ENCODE measurements at places on chromosomes 4 and X.

- DNase-seq, result no peak
Measured at GRCh38 chr4:167234316-167234881, at the start of gene SPOCK3. SPOCK3 (minus strand) TSS chr4:167234494.

GRCh38 chr4:124234771-124235170 lies 477.8 kb downstream of the ANKRD50 start:
- DNase-seq, result no peak

GRCh38 chr4:82049294-82049693 lies 324.5 kb downstream of the HNRNPD start:
- no peak for DNase-seq

DNA sequence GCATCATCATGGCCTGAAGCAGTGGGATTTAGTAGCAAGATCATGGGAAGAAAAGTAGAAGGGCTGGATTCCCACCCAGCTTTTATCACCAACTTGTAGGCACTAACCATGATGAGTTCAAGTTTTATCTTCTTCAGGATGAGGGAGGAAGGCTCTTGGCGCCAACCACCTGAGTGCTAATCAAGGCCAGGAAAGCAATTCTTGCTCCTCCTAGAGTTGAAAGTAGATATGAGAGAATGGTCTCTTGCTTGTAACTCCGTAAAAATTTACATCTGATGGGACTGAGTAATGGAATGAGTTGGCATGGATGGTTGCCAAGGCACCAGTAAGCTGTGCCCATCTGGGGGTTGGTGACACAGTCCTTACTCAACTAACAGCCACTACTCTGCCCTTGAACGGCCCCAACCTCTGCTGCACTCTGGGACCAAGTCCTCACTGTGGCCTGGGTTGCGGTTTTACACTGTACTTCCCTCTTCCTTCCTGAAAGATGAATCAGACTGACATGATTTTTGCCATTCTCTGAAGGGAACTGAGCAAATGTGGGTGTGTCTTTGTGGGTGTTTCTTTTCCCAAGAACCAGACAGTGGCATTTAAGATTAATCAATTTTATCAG lies 39.4 kb upstream of the NDP start:
- peak; percentile 34 for DNase-seq

GRCh38 chr4:3388471-3389232 lies 53.1 kb upstream of the HGFAC start:
- DNase-seq, result peak; percentile 7

- DNase-seq, result no peak
Measured at GRCh38 chr4:183173580-183174526, 74.8 kb downstream of the WWC2 start.

GRCh38 chrX:153735274-153735673 lies 10.6 kb downstream of the ABCD1 start:
- DNase-seq, result peak; percentile 48

GRCh38 chrX:125757794-125758564 lies 408.1 kb downstream of the DCAF12L2 start:
- DNase-seq, result no peak

- DNase-seq, result no peak
Measured at GRCh38 chr4:177239878-177240277, 69.8 kb upstream of the NEIL3 start.

GRCh38 chr4:146932116-146932515 lies 13.5 kb downstream of the TTC29 start:
- no peak for DNase-seq

DNA sequence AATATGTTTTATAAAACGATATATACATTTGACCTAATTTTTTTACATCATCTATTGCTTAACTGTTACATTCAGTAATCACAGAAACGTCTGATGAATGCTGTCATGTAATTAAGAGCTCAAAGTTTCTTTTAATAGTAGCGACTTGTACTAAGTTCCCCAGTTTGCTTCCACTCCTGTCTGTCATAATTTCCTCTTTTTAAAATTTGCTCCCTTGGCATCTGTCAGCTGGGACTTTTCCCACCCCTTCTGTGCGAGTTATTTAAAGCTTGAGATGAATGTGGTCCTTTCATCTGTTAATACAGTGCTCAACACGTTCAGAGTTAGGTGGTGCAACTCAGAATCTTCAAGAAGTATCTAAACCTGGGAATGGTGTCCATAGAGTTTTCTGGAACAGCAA lies 1.2 kb downstream of the RAP1GDS1 start:
- peak; percentile 20 for DNase-seq

- DNase-seq, result no peak
Measured at GRCh38 chr4:144384408-144384807, 243.9 kb upstream of the GYPA start.

DNA sequence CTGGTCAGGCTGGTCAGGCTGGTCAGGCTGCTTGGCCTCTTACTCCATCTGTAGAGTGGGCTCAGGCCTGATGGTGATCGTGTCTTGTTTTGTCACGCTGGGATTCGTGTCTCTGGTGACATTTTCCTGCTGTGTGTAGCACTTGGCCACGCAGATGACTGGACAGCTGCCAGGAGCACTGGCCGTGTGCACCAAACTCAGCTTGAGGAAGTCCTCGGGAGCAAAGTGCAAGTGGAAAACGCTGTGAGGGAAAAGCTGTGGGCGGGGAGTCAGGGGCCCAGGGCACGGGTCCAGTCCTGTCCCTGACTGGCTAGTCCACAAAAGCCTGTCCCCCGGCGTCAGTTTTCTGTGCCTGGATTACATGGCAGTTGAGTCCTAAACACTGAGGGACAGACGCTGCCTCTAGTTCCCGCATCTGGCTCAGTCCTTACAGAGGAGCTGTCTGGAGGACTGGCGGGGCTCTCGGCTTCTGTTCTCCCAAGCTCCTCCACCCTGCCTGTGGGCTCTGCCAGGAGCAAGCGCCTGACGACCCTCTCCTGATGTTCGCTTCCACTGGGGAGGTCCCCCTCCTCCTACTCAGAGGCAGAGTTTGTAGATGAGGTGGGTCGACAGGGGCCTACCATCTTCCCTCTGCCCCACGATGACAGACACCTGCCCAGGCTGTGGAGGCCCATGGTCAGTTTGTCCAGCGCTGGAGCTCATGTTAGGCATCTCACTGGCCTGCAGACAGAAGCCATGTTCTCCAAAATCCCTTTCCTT lies 35.9 kb upstream of the GRPEL1 start:
- DNase-seq, result no peak

DNA sequence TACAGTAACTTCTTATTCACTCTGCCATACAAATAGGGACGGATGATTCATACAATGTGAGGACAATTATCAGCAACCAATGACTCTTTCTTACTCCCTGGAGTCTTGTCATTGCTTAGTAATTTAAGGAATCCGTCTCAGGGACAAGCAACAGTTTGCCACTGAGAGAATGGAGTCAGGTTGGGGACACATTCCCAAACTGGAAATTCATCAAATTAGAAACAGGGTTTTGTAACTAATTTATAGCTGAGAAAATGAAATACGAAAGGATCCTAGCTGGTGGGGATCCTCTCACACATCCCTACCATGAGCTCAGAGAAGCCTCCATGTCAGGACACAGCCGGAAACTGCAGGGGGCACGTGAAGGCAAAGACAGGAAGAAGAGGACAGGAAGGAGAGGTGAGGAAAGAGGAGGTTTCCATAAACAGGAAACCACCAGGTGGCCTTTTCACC lies 50.4 kb upstream of the KDR start:
- DNase-seq, result no peak

DNA sequence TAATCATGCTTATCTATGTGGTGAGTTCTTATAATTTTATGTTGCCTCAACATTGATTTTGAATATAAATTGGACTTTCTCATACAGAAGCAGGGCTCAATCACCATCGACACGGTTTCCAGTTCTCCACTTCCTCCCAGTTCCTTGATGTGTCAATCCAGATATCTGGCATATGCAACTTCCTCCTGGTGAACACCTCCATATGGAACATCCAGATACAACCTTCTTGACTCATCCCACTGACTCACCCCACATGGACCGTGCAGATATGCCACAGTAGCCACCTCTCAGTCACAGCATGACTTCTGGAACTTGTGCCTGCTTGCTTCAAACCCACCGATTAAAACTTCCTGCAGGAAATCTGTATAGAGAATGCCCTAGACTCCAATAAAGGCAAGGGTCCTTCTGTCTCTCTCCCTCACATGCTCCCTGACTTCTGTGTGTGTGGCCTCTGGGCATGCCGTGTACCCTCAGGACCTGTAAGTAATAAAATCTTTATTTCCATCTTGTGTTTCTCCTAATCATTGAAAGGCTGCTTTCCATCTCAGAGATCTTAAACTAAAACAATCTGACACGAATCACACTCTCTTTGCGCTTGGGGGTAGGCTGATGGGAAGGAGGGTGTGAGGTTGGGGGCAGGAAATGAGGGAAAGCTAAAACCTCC lies 67.0 kb downstream of the HTRA3 start:
- no peak for DNase-seq

- DNase-seq, result no peak
Measured at GRCh38 chr4:31949045-31949444, 1228.9 kb downstream of the PCDH7 start.

GRCh38 chrX:3509934-3510333 lies 163.5 kb upstream of the MXRA5 start:
- DNase-seq, result no peak

GRCh38 chrX:46407036-46407752 lies 138.0 kb downstream of the ZNF674 start:
- no peak for DNase-seq

GRCh38 chr4:175891231-175891630 lies 79.2 kb upstream of the GPM6A start:
- no peak for DNase-seq

DNA sequence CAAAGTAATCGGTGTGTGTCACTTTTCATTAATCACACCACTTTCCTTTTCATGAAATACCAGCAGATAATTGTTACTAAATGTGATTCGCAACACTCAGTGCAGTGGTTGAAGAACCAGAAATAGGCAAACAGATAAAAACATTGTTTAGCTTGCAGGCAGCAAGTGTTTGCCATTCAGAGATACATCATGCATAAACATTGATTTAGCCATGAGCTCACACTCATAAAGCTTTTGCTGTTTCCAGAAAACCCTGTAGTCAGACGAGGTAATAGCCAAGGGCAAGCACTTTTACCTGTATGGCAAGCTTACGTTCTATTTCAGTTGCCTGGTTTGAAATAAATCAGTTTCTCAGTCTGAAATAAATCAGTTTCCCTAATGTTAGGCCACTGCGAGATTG lies 542.0 kb upstream of the TENM3 start:
- no peak for DNase-seq

GRCh38 chr4:167724941-167725340 lies 367.4 kb upstream of the ANXA10 start:
- DNase-seq, result no peak

DNA sequence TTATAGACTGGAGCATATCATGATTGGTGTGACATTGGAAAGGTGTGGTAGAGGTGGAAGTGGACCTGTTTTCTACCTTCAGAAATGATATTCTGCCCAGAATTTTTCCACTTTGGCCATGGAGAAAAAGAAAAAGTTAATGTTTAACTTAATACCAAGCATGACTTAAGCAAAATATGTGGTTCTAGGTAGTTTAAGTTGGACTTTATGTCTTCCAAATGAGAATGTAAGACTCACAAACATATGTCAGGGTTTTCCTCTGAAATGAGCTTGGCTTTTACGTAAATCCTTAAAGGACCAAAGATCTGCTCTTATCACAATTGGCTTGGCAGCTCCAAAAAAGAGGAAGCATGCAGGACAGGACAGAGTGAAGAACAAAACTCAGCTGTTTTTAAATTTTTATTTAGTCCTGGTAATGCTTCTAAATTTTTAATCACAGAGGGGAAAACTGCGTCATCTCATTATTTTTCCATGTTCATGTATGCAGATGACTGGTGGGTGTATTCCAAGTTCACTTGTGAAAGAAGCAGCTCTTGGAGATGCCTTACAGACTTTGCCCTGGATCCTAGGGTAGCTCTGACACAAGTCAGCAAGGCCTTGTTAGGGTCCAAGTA lies 98.2 kb downstream of the ANK2 start:
- DNase-seq, result no peak

GRCh38 chr4:106344647-106344970 lies 24.0 kb downstream of the GIMD1 start:
- no peak for DNase-seq

GRCh38 chr4:86778175-86778574 lies 71.0 kb downstream of the SLC10A6 start:
- no peak for DNase-seq

DNA sequence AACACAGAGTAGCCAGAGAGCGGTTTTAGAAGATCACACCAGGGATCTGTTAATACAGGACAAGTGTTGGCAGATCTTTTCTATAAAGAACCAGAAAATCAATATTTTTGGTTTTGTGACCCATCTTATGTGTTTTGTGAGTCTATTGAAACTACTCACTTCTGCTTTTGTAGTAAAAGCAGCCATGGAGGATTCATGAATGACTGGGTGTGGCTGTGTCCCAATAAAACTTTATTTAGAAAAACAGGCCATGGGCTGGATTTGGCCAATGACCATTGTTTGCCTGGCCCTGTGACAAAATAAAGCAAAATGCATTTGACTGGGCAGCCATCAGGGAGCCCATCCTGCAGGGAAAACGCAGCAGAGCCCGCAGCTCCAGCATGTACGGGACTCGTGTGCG lies 99.9 kb upstream of the ADRA2C start:
- DNase-seq, result no peak

DNA sequence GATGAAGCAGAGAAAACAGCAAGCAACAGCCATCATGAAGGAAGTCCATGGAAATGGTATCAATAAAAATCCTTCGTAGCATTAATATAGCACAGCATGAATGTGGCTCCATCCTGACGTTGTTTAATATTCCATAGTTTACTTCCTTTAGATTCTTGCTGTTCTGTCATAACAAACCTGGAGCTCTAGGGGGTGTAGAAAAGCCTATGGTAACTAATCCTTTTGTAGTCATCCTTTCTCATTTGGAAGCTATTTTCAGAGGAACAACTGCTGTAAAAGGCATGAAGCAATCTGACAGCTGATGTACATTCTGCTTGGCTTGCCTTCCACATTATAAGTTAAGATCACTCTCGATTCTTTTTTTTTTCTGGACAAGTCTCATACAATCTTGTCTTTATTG lies 914 bp downstream of the MYOZ2 start:
- no peak for DNase-seq

DNA sequence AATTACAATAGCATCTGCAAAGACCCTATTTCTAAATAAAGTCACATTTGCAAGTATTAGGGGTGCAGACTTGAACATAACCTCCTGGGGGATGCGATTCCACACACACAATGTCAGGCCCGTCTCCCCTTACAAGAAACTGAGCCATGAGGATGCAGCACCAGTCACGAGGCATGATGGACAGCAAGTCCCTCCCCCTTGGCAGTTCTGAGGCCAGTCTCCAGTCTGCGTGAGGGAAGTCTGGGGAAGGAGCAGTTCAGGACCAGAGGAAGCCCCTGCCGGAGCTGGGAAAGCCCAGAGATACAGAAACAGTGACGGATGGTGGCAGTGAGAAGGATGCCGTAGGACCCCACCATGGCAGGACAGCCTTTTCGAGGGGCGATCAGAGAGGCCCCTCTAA lies 9.4 kb downstream of the FAM53A start:
- no peak for DNase-seq

- DNase-seq, result no peak
Measured at GRCh38 chr4:57282933-57283310, 172.7 kb upstream of the IGFBP7 start.

GRCh38 chr4:155891058-155891457 lies 12.4 kb upstream of the TDO2 start:
- DNase-seq, result no peak
